ENCODE measurements at places on chromosomes 5 and 9. TPM values are rescaled to one million over a fixed set of nuclear protein-coding genes. Genes with fewer than 3 reads are reported as not detected.

Gene CCL28
- total RNA-seq, result 0.09 TPM

Gene ADGRD2
- not detected for total RNA-seq

Gene MSX2
- total RNA-seq, result 3.6 TPM

Gene FBXL7
- total RNA-seq, result 1.2 TPM

Gene TPM2
- total RNA-seq, result 663 TPM

Gene PDE6A
- 0.30 TPM for total RNA-seq

Gene INSL6
- not detected for total RNA-seq

Gene FOXD4
- total RNA-seq, result 0.34 TPM

Gene SVEP1
- total RNA-seq, result 2.3 TPM

Gene MAMDC2
- total RNA-seq, result 0.34 TPM

Measured in A549 treated with dexamethasone at 1 μM for 4 hours (cell line).